ENCODE measurements at places on chromosomes 7 and 10.

- DNase-seq, result no peak
Observed at GRCh38 chr10:6522230-6522629, 57.8 kb downstream of the PRKCQ start.

- no peak for DNase-seq
Observed at GRCh38 chr10:1379601-1380000, 323.4 kb downstream of the WDR37 start.

DNA sequence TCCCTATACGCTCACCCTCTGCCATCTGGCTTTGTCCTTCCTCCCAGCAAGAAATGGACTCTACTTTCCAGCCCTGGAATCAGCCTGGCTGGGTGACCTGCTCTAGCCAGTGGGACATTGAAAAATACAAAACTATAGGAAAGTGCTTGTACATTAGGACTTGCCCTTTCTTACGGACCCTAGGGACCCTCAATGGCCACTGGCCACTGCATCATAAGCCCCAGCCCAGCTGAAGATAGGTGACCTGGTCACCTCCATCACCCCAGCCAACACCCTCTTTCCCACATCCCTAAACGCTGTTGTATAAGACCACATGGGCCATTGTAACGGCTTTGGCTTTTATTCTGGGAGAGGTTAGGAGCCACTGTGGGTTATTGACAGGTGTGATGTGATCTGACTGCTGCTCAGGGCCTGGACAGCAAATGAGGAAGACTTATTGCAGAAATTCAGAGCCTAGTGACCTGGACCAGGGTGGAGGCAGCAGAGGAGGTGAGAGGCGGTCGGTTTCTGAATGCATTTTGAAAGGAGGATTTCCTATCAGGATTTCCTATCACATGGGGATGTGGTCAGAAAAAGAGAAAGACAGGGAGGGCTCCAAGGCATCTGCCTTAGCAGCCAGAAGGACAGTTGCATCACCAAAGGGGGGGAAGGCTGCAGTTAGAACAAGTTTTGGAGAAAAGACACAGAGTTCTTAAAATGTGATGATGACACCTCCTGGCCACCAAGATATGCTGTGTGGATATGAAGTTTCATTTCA, 2.2 kb upstream of the LMBR1 start:
- DNase-seq, result no peak

DNA sequence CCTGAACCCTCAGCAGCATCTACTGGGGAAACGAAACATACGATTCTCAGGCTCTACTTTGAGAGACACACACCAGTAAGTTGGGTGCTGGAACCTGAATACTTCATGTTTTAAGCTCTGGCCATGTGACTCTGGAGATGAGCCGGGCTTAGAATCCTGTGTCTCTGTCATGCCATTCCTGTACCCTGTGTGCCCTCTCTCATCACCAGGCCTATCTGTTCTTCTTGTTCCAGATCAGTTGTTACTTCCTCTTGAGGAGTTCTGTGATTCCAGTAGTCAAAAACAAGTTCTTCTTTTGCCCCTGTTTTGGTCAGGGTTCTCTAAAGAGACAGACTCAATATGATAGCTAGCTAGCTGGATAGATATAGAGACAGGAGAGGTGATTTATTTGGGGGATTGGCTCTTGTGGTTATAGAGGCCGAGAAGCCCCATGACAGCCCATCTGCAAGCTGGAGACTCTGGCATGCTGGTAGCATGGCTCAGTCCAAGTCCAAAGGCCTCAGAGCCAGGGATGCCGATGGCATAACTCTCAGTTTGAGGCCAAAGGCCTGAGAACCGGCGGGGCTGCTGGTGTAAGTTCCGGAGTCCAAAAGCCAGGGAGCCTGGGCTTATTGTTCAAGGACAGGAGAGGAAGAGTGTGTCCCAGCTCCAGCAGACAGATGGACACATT, 54.3 kb downstream of the CHN2 start:
- DNase-seq, result no peak

GRCh38 chr7:70237256-70237655, 639.0 kb downstream of the AUTS2 start:
- DNase-seq, result no peak

DNA sequence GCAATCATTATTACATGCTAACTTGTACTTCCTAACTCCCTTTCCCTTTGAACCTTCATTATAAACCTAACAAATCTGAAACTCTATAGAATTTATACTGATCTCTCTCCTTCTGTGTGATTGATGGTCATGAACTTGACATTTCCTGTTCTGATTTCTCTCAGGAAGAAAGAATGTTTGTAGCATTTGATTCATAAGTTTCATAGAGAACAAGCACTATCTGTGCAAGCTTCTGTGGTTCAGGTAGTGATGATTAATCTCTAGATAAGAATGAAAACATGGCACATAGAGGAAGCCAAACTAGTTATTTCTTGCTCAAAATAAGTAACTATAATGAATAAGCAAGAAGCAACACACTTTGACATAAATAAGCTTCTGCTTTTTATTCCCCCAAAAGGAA, 34.2 kb downstream of the TFPI2 start:
- no peak for DNase-seq

GRCh38 chr7:40194745-40195144, 59.9 kb downstream of the SUGCT start:
- DNase-seq, result no peak

DNA sequence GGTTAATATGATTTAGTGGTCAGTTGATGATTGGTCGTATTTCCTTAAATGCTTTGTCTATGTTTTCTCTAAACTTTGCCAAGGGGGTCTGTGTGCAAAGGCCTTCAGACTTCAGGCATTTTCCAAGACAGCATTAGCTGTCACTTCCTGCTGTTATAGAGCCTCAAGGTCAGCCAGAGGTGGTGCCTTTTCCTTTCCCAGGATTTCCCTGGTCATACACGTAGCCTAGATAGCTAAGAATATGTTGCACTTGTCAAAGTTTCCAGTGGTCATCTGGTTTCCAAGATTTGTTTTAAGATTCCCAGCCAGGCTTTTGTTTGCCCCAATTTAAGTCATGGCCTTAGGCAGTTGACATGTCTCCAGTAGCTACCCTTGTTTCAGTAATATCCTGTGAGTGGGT, 133.2 kb upstream of the IGFBP3 start:
- DNase-seq, result no peak

DNA sequence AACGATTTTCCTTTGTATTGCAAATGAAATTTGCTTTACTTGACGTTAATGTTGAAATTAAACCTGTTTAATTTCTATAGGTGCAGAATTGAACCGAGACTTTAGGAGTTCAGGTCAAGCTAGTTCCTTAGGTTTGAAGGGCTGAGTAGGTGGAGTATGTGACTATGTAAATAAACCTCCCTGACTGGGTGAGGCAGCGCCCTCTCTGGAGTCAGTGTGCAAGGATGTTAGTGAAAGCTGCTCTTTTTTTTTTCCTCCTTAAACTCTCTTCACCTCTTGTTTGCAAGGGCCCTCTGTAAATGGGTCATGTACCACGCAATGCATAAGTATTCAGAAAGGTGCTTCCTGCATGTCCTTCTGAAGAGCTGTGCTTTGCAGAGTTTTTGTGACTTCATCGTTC, 33.8 kb downstream of the GALNT17 start:
- no peak for DNase-seq

DNA sequence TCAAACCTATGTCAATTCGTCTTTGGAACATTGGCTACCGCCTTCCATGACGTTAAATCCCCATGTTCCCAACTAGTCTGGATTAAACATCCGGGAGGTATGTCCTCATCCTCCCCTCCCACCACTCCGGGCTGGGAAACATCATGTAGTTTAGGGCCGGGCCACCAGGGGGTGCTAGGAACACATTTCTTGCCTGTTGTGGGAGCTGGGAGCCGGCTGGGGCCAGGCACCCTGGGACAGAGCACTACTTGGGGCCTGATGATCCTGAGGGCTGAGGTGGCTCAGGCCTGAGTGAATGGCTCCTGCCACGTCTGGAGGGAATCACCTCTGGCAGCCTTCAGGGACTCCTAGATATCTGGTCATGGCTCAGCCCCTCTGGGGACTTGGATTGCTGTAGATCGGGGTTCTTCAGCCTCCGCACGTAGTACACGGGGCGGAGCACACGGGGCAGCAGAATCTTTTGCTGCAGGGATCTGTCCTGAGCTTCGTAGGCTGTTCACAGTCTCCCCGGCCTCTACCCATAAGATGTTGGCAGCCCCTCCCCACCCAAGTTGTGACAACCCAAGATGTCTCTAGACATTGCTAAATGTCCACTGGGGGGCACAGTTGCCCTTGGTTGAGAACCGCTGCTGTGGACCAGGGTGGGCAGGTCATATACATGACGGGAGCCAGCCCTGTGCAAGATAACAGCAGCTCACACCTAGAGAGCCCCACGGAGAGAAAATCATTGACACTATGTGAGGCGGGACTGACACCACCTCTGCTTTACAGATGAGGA, 141.2 kb upstream of the ZNF716 start:
- DNase-seq, result no peak

- DNase-seq, result no peak
Observed at GRCh38 chr10:63718421-63718820, 197.2 kb downstream of the REEP3 start.

GRCh38 chr10:96753956-96754355, 33.6 kb upstream of the PIK3AP1 start:
- DNase-seq, result no peak
